Upper lobe of left lung (tissue), 6 donors: ENCODE measurements at places on chromosomes 12 and 14. TPM values are rescaled to one million over a fixed set of nuclear protein-coding genes. Genes with fewer than 3 reads are reported as not detected.
A peak's percentile ranks its signal among the peaks of the same experiment; 100 is the strongest.

GRCh38 chr12:94597268-94597667 is 53.1 kb downstream of the TMCC3 start:
- H3K36me3 ChIP-seq = no peaks in the 10 kb centered on the region
- H3K27me3 ChIP-seq = no peaks in the 10 kb centered on the region

DNA sequence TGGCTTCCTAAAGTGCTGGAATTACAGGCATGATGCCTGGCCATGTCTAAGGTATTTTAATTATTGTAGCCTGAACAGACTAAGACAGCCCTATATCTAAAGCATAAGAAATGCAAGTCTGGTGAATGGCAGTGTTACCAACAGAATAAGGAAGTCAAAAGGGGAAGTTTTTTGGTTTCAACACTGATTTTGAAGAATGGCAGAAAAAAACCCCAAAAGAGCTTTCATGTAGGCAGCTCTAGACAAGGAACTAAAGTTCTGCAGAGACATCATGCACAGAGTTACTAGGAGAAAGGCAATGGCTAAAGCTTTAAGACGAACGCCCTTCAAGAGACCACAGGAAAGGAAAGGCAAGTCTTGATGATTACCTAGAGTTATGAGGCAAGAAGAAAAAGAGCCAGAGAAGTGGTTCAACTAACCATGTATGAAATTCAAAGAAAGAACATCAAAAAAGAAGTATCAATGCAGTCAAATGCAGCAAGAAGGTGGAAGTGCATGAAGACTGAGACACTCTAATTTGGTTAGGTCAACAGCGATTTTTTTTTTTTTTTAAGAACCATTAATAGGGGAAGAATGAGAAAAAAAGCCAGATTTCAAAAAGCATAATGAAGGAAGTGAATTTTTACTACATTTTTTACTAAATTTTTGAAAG is 50.8 kb downstream of the RPS6KA5 start:
- H3K36me3 ChIP-seq = no peaks in the 10 kb centered on the region
- no peaks in the 10 kb centered on the region for H3K4me1 ChIP-seq
- no peaks in the 10 kb centered on the region for H3K27me3 ChIP-seq
- peak overlapping the region; percentile 56 for H3K27ac ChIP-seq
- H3K4me3 ChIP-seq = no peak overlapping the region

- no peaks in the 10 kb centered on the region for H3K4me1 ChIP-seq
- H3K4me3 ChIP-seq = no peak overlapping the region
- H3K27ac ChIP-seq = no peak overlapping the region
- DNase-seq = no peak
- no peaks in the 10 kb centered on the region for H3K36me3 ChIP-seq
These were observed 71.9 kb downstream of the CRACR2A start for GRCh38 chr12:3680919-3681594.

- no peaks in the 10 kb centered on the region for H3K27me3 ChIP-seq
- no peak overlapping the region for H3K4me3 ChIP-seq
- H3K27ac ChIP-seq = peak overlapping the region; percentile 52
- H3K4me1 ChIP-seq = peaks cover 6% of the 10 kb centered on the region
- DNase-seq = peak; percentile 38
These were observed 89.9 kb upstream of the DCN start for GRCh38 chr12:91272461-91273063.

DNA sequence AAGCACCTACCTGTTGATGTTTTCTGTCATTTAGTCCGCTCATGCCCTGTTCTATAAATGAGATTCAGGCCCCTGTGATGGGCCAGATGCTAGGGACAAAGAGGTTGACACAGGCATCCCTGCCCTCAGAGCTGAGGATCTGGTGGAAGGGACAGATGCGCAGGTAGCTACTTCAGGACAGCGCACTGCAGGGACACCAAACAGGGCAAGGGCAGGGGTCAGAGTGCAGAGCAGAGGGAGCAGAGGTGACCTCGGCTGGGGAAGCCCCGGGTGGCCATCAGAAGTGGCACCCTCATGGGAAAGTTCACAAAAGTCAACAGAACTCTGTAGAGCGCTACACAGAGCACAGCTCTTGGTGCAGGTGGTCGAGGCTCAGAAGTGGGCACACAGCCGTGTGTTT is 5.6 kb upstream of the PNMA1 start:
- DNase-seq = no peak
- H3K27me3 ChIP-seq = no peaks in the 10 kb centered on the region
- H3K4me3 ChIP-seq = no peak overlapping the region
- H3K27ac ChIP-seq = no peak overlapping the region
- H3K4me1 ChIP-seq = peaks cover 18% of the 10 kb centered on the region
- H3K36me3 ChIP-seq = peaks cover 85% of the 10 kb centered on the region

GRCh38 chr12:131636266-131636665 is 74.6 kb upstream of the SFSWAP start:
- no peaks in the 10 kb centered on the region for H3K36me3 ChIP-seq
- H3K27me3 ChIP-seq = no peaks in the 10 kb centered on the region
- no peak overlapping the region for H3K4me3 ChIP-seq
- no peaks in the 10 kb centered on the region for H3K4me1 ChIP-seq
- H3K27ac ChIP-seq = no peak overlapping the region

B4GALNT3 gene
- 25.1 TPM for total RNA-seq

PGF gene
- total RNA-seq = 3.7 TPM

MPHOSPH9 gene
- 12.6 TPM for total RNA-seq
